Colonic mucosa (tissue), 4 donors: ENCODE measurements at places on chromosomes 13 and 19. TPM values are rescaled to one million over a fixed set of nuclear protein-coding genes. Genes with fewer than 3 reads are reported as not detected.
A peak's percentile ranks its signal among the peaks of the same experiment; 100 is the strongest.

SSC5D gene
- total RNA-seq = 2.2 TPM

GRCh38 chr13:100872761-100873160 lies 198.2 kb upstream of the TMTC4 start:
- DNase-seq = no peak
- no peaks in the 10 kb centered on the region for H3K36me3 ChIP-seq

ZNF98 gene
- not detected for total RNA-seq

MLLT1 gene
- 26.4 TPM for total RNA-seq

- no peaks in the 10 kb centered on the region for H3K4me1 ChIP-seq
- H3K27me3 ChIP-seq = no peaks in the 10 kb centered on the region
- DNase-seq = no peak
These were observed 229.4 kb downstream of the ITGBL1 start for GRCh38 chr13:101681834-101682233.

- H3K4me3 ChIP-seq = peak within 1 kb of the TSS; percentile 51
- H3K36me3 ChIP-seq = no peaks in the 10 kb centered on the region
- no peaks in the 10 kb centered on the region for H3K27me3 ChIP-seq
- H3K27ac ChIP-seq = no peak within 1 kb of the TSS
- peak; percentile 94 for DNase-seq
These were observed at the start of gene ZNF112 for GRCh38 chr19:44356383-44357111. Gene ZNF112, minus strand, starts transcription at chr19:44356680. Its CDS starts 16,141 bp downstream, at chr19:44340539.

ACP7 gene
- total RNA-seq = not detected

DNA sequence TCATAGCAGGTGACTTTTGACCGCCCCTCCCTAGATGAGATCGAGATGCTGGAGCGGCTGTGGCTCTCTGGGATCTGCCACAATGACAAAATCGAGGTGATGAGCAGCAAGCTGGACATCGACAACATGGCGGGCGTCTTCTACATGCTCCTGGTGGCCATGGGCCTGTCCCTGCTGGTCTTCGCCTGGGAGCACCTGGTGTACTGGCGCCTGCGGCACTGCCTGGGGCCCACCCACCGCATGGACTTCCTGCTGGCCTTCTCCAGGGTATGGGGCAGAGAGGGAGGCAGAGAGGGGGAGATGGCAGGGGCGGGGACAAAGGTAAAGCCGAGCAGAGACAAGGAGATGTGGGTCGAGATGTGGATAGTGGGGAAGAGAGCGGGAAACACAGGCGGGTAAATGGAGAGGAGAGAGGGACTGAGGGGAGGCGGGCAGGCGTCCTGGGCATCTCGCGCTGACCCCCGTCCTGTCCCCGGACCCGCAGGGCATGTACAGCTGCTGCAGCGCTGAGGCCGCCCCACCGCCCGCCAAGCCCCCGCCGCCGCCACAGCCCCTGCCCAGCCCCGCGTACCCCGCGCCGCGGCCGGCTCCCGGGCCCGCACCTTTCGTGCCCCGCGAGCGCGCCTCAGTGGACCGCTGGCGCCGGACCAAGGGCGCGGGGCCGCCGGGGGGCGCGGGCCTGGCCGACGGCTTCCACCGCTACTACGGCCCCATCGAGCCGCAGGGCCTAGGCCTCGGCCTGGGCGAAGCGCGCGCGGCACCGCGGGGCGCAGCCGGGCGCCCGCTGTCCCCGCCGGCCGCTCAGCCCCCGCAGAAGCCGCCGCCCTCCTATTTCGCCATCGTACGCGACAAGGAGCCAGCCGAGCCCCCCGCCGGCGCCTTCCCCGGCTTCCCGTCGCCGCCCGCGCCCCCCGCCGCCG lies 3.4 kb upstream of the GRWD1 start:
- no peak overlapping the region for H3K27ac ChIP-seq
- no peak for DNase-seq
- no peak overlapping the region for H3K4me3 ChIP-seq
- H3K4me1 ChIP-seq = peaks cover 4% of the 10 kb centered on the region

OSCAR gene
- total RNA-seq = 0.57 TPM

DNA sequence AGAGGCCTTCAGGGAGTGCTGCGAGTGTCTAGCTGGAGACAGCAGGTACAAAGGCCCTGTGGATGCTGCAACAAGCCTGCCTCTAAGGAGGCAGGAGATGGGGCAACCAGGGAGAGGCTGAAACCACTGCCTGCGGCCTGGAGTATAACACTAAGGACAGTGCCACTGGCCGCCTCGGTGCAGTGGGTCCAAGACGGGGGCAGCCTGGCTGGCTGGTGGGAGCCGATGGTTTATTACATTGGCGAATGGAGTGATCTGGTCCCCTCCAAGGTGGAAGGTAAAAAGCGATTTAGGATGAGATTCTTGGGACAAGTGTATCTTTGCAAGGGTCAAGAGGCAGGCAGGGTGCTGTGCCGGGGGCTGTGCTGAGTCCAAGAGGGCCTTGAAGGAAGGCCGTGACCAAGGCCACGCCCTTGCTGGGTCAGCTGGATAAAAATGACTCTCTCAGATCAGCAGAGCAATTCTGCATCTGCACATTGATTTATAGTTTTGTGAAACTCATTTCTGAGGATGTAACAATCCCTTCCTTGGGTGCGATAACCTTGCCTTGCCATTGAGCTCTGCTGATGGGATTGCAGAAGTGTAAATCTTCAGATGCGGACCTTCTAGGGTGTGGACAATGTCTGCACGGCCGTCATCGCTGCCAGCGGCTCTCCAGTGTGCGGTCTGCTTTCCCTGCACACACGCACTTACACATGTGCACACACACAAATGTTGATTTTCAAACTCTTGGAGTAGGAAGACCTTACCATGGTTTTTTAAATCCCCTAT lies 6.0 kb downstream of the TMEM255B start:
- peaks cover 2% of the 10 kb centered on the region for H3K4me1 ChIP-seq
- H3K27me3 ChIP-seq = peaks cover 3% of the 10 kb centered on the region
- no peak overlapping the region for H3K27ac ChIP-seq
- no peak overlapping the region for H3K4me3 ChIP-seq

DNA sequence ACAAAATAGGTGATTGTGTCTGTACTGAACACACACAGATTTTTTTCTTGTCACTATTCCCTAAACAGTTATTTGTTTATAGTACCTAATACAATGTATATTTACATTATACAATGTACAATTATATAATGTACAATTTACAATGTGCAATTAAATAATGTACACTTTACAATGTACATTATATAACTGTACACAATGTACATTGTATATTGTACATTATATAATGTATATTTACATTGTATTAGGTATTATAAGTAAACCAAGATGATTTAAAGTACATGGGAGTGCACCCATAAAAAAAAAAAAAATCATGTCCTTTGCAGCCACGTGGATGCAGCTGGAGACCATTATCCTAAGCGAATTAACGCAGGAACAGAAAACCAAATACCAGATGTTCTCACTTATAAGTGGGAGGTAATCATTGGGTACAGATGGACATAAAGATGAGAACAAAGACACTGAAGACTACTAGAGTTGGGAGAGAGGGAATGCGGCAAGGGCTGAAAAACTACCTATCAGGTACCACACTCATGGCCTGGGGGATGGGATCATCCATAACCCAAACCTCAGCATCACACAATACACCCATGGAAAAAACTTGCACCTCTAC lies 68.1 kb downstream of the ABCC4 start:
- no peaks in the 10 kb centered on the region for H3K36me3 ChIP-seq
- DNase-seq = no peak
- no peaks in the 10 kb centered on the region for H3K4me1 ChIP-seq
- no peak overlapping the region for H3K27ac ChIP-seq
- no peaks in the 10 kb centered on the region for H3K27me3 ChIP-seq

- H3K36me3 ChIP-seq = no peaks in the 10 kb centered on the region
- peaks cover 3% of the 10 kb centered on the region for H3K4me1 ChIP-seq
- H3K27me3 ChIP-seq = no peaks in the 10 kb centered on the region
- DNase-seq = no peak
- H3K4me3 ChIP-seq = peak within 1 kb of the TSS; percentile 1
These were observed at the start of gene HTR2A for GRCh38 chr13:46896341-46897137. Gene HTR2A, minus strand, starts transcription at chr13:46897053. Its CDS starts 1,147 bp downstream, at chr13:46895906.

SPRED3 gene
- 0.61 TPM for total RNA-seq

- peak; percentile 89 for DNase-seq
- peaks cover 6% of the 10 kb centered on the region for H3K4me1 ChIP-seq
- no peak overlapping the region for H3K4me3 ChIP-seq
- no peaks in the 10 kb centered on the region for H3K36me3 ChIP-seq
- peak overlapping the region; percentile 73 for H3K27ac ChIP-seq
- H3K27me3 ChIP-seq = peaks cover 10% of the 10 kb centered on the region
These were observed 4.2 kb upstream of the LRRC25 start for GRCh38 chr19:18401580-18402112.

DNA sequence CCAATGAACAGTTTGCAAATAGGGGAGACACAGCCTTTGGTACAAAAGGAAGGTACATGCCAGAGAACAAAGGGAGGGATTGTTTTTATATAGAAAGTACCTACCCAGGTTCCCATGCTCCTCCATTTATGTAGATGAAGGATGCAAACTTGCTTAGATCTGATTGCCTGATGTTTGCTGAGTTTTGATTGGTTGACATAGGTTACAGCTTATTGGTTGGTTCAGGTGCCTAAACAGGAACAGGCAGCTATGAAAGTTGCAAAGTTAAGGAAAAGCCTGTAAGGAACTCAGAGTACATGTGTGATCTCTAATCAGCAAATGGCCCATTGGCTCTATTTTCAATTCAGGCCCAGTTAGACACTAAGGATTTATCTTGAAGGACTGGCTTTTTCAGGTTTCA lies 6.5 kb upstream of the NAA16 start:
- no peak overlapping the region for H3K4me3 ChIP-seq
- H3K27me3 ChIP-seq = no peaks in the 10 kb centered on the region
- H3K4me1 ChIP-seq = no peaks in the 10 kb centered on the region
- H3K36me3 ChIP-seq = no peaks in the 10 kb centered on the region
- no peak overlapping the region for H3K27ac ChIP-seq
- DNase-seq = no peak

GPR183 gene
- total RNA-seq = 1.5 TPM

GSX1 gene
- total RNA-seq = not detected

CD22 gene
- total RNA-seq = 3.0 TPM

MATK gene
- 0.66 TPM for total RNA-seq

- no peaks in the 10 kb centered on the region for H3K4me1 ChIP-seq
- no peak overlapping the region for H3K27ac ChIP-seq
- no peaks in the 10 kb centered on the region for H3K36me3 ChIP-seq
- no peak for DNase-seq
These were observed 13.6 kb upstream of the GPI start for GRCh38 chr19:34351382-34351826.

- H3K27me3 ChIP-seq = no peaks in the 10 kb centered on the region
- no peaks in the 10 kb centered on the region for H3K36me3 ChIP-seq
- no peak for DNase-seq
- H3K4me3 ChIP-seq = no peak overlapping the region
These were observed 19.7 kb upstream of the SCEL start for GRCh38 chr13:77515785-77516184.

DNA sequence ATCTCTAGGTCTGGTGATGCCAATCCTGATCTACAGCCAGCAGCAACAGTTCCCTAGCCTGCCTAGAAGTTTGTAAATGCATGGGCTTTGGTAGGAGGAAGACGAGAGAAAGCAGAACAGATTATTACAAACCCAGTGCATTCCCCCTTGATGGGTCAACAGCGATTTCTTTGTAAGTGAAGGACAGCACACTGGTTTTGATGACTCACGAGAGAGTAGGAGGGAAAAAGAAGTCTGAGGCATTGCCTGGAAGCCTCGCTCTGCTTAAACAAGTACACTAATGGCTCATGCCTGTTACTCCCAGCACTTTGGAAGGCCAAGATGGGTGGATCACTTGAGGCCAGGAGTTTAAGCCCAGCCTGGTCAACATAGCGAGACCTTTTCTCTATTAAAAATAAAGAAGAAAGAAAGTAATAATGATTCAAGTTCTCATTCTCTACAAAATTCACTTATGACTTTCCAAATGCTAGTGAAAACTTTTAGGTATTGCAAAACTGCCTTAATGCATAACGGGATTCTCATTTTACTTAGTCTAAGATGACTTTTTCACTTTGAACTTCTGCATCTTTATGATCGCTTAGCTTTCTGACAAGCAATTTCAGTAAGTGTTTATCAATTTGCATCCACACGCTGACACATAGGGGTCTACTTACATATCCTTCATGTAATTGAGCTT lies 47.7 kb upstream of the USPL1 start:
- DNase-seq = peak; percentile 24
- H3K4me1 ChIP-seq = no peaks in the 10 kb centered on the region
- H3K27ac ChIP-seq = peak overlapping the region; percentile 17
- H3K27me3 ChIP-seq = no peaks in the 10 kb centered on the region
- H3K36me3 ChIP-seq = no peaks in the 10 kb centered on the region

- H3K4me3 ChIP-seq = no peak overlapping the region
- H3K36me3 ChIP-seq = no peaks in the 10 kb centered on the region
- H3K27ac ChIP-seq = no peak overlapping the region
- no peaks in the 10 kb centered on the region for H3K4me1 ChIP-seq
- H3K27me3 ChIP-seq = no peaks in the 10 kb centered on the region
- no peak for DNase-seq
These were observed 124.7 kb upstream of the VSTM2B start for GRCh38 chr19:29400917-29401711.

DNA sequence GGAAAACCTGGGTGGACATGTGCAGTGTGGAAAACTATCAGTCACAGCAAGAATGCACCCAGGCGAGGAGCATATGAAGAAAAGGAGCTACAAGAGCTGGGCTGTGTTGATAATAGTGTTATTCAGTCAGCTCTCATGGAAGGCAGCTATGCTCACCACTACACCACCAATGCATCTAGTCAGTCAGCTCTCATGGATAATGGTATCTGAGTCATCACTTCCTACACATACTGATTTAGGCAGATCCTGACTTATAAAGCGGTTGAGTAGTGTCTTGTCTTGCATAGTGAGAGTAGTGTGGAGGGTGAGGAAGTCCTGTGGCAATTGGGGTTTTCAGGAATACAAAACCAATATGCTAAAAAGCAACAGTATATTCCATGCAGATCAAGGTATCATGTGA lies 9.1 kb upstream of the ZNF160 start:
- no peaks in the 10 kb centered on the region for H3K27me3 ChIP-seq
- no peak for DNase-seq
- no peaks in the 10 kb centered on the region for H3K4me1 ChIP-seq
- H3K36me3 ChIP-seq = no peaks in the 10 kb centered on the region
- H3K27ac ChIP-seq = no peak overlapping the region

PSG1 gene
- not detected for total RNA-seq

DNA sequence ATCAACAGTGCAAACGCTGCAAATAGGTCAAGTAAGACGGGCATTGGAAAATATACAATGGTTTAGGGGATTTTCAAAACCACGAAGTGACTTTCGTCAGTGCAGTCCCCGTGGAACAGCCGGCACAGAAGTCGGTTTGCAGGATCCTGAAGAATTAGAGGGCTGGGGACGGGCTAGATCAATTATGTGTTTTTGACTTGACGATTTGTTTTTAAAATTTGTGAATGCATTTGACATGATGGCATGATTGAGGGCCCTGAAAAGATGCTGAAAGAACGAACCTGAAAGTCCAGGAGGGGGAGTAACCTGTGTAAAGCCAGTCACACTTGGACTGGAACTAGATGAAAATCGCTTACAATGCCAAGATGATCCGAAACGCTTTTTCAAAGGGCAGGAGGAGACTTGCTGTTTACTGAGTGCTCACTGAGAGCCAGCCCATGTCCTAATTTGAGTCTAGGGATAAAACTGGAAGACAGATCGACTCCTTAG lies 8.9 kb upstream of the DGKH start:
- no peaks in the 10 kb centered on the region for H3K36me3 ChIP-seq
- H3K27ac ChIP-seq = peak overlapping the region; percentile 96
- peak overlapping the region; percentile 92 for H3K4me3 ChIP-seq
- DNase-seq = peak; percentile 40
- no peaks in the 10 kb centered on the region for H3K4me1 ChIP-seq
- no peaks in the 10 kb centered on the region for H3K27me3 ChIP-seq

FAAP24 gene
- 5.2 TPM for total RNA-seq

SIGLECL1 gene
- not detected for total RNA-seq
